ENCODE measurements at places on chromosomes 3 and 15. TPM values are rescaled to one million over a fixed set of nuclear protein-coding genes. Genes with fewer than 3 reads are reported as not detected.
A peak's percentile ranks its signal among the peaks of the same experiment; 100 is the strongest.

GRCh38 chr3:143697975-143698374 is 150.3 kb downstream of the SLC9A9 start:
- DNase-seq: no peak
- H3K27me3 ChIP-seq: no peaks in the 10 kb centered on the region
- no peaks in the 10 kb centered on the region for H3K4me1 ChIP-seq
- H3K4me3 ChIP-seq: no peak overlapping the region
- H3K27ac ChIP-seq: no peak overlapping the region

Gene CFAP100
- not detected for polyA plus RNA-seq

GRCh38 chr3:175983379-175983778 is 1124.2 kb downstream of the NAALADL2 start:
- H3K27ac ChIP-seq: no peak overlapping the region
- no peak for DNase-seq
- H3K4me3 ChIP-seq: no peak overlapping the region
- no peaks in the 10 kb centered on the region for H3K36me3 ChIP-seq

GRCh38 chr15:41974041-41974440 is 1.7 kb upstream of the EHD4 start:
- H3K4me1 ChIP-seq: peaks cover 31% of the 10 kb centered on the region
- no peaks in the 10 kb centered on the region for H3K36me3 ChIP-seq
- no peak overlapping the region for H3K4me3 ChIP-seq
- peaks cover 7% of the 10 kb centered on the region for H3K27me3 ChIP-seq

DNA sequence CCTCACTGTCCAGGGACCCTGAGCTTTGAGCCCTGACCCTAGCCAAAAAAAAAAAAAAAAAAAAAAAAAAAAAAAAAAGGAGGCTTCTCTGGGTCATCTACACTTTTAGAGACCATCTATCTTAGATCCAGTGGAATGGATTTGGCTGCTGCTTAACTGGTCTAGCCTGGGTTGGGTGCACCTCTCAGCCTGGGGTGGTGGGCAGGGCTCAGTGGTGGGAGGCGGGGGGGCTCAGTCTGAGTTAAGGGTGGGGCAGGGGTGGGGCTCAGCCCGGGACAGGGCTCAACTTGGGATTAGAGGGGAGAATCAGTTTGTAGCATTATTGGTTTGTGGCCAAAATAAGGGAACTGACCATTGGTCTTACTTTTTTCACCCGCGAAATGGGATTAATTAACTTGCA is 139.2 kb downstream of the TPRA1 start:
- H3K4me3 ChIP-seq: no peak overlapping the region
- DNase-seq: no peak
- H3K27me3 ChIP-seq: peaks cover 9% of the 10 kb centered on the region
- H3K27ac ChIP-seq: no peak overlapping the region

- no peaks in the 10 kb centered on the region for H3K4me1 ChIP-seq
- DNase-seq: no peak
- no peaks in the 10 kb centered on the region for H3K36me3 ChIP-seq
- H3K4me3 ChIP-seq: no peak overlapping the region
- peaks cover 5% of the 10 kb centered on the region for H3K27me3 ChIP-seq
Measured at GRCh38 chr3:111414531-111414930, 127.5 kb upstream of the CD96 start.

Gene PAK6
- polyA plus RNA-seq: not detected

GRCh38 chr15:70152070-70152480 is 54.4 kb upstream of the TLE3 start:
- H3K4me3 ChIP-seq: no peak overlapping the region
- H3K36me3 ChIP-seq: no peaks in the 10 kb centered on the region
- no peak overlapping the region for H3K27ac ChIP-seq
- DNase-seq: no peak

GRCh38 chr15:38553071-38553470 is 11.5 kb downstream of the RASGRP1 start:
- peak overlapping the region; percentile 92 for H3K4me3 ChIP-seq
- H3K4me1 ChIP-seq: peaks cover 92% of the 10 kb centered on the region
- DNase-seq: no peak
- no peaks in the 10 kb centered on the region for H3K27me3 ChIP-seq
- H3K27ac ChIP-seq: peak overlapping the region; percentile 92

- H3K36me3 ChIP-seq: no peaks in the 10 kb centered on the region
- no peak overlapping the region for H3K27ac ChIP-seq
- H3K27me3 ChIP-seq: no peaks in the 10 kb centered on the region
- no peak overlapping the region for H3K4me3 ChIP-seq
Measured at GRCh38 chr15:63015618-63016017, 26.9 kb upstream of the TPM1 start.

DNA sequence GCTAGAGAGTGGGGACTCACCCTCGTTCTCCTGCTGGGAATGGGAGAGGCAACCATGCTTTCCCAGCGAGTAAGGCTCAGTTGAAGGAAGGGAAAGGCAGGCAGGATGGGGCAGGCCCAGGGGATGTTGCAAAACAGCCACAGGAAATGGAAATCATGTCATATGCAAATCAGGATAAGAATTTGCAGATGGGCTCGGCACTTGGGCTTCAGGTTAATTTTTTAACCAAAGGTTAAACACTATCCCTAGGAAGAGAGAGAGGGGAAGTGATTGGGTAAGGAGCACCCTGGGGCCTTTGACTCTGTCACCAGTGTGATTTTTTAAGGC is 14.6 kb upstream of the PLA2G4E start:
- no peak overlapping the region for H3K27ac ChIP-seq
- H3K4me1 ChIP-seq: peaks cover 9% of the 10 kb centered on the region
- no peaks in the 10 kb centered on the region for H3K36me3 ChIP-seq
- no peaks in the 10 kb centered on the region for H3K27me3 ChIP-seq

DNA sequence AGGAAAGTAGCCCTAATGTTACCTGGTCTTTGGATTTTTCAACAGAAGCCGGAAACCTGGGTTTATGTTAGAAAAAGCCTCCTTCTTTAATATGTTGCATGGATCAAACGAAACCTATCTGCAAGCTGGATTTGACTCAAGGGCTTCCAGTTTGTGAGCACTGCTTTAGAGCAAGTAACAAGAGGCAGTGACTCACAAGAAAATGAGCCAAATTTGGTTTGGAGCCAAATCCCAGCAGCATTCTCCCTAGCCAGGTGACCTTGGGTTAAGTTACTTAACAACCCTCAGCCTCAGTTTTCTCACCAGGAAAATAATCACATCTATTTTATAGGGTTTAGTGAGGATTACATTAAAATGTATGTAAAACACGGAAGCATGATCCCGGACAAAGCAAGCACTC is 215.2 kb upstream of the PRICKLE2 start:
- no peaks in the 10 kb centered on the region for H3K36me3 ChIP-seq
- no peak overlapping the region for H3K27ac ChIP-seq
- H3K27me3 ChIP-seq: peaks cover 4% of the 10 kb centered on the region
- no peaks in the 10 kb centered on the region for H3K4me1 ChIP-seq
- H3K4me3 ChIP-seq: no peak overlapping the region
- no peak for DNase-seq

DNA sequence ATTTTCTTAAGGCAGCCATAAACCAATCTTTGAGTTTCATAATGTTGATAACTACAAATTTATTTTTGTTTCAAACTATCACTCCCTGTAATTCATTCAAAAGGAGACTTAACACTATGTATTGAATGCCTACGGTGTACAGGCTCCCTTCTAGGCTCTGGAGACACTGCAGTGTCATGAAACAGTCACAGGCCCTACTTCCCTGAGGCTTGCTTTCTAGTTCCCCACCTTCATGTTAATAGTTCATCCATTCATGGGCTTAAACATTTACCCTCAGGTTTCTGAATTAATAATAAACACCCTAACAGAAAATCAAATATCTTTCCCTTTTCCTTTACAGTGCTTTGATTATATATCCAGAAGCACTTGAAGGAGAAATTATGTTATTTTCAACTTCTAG is 168.7 kb downstream of the CHL1 start:
- DNase-seq: no peak
- H3K27me3 ChIP-seq: no peaks in the 10 kb centered on the region
- no peaks in the 10 kb centered on the region for H3K36me3 ChIP-seq
- no peak overlapping the region for H3K27ac ChIP-seq

Gene C2CD4A
- 0.28 TPM for polyA plus RNA-seq

Gene TGFBR2
- 78.6 TPM for polyA plus RNA-seq

DNA sequence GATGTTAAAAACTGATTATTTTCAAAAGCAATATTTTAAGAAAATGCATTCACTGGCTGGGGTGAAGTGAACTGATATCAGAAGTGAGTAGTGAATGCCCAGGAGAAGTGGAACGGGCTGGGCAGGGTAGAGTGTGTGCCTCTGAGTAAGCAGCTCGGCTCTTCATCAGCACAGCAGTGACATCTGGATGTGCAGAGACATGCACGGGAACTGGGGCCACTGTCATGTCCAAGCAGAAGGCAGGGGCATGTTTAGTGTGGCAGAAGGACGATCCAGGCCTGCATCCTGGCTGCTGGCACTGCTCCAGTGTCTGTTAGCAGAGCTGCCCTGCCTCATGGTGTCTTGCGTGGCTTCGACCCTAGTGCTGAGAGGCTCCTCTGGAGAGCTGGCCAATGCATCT is 305.6 kb upstream of the LRRFIP2 start:
- no peak for DNase-seq
- H3K27me3 ChIP-seq: peaks cover 6% of the 10 kb centered on the region
- no peak overlapping the region for H3K4me3 ChIP-seq
- no peaks in the 10 kb centered on the region for H3K4me1 ChIP-seq

- no peaks in the 10 kb centered on the region for H3K27me3 ChIP-seq
- H3K4me1 ChIP-seq: no peaks in the 10 kb centered on the region
- no peaks in the 10 kb centered on the region for H3K36me3 ChIP-seq
- no peak overlapping the region for H3K27ac ChIP-seq
Measured at GRCh38 chr3:100941041-100941440, 52.2 kb downstream of the ABI3BP start.

- DNase-seq: peak; percentile 70
- H3K27me3 ChIP-seq: no peaks in the 10 kb centered on the region
- H3K36me3 ChIP-seq: no peaks in the 10 kb centered on the region
- peak overlapping the region; percentile 37 for H3K4me3 ChIP-seq
Measured at GRCh38 chr15:84570164-84570735, 30.6 kb upstream of the ZSCAN2 start.

DNA sequence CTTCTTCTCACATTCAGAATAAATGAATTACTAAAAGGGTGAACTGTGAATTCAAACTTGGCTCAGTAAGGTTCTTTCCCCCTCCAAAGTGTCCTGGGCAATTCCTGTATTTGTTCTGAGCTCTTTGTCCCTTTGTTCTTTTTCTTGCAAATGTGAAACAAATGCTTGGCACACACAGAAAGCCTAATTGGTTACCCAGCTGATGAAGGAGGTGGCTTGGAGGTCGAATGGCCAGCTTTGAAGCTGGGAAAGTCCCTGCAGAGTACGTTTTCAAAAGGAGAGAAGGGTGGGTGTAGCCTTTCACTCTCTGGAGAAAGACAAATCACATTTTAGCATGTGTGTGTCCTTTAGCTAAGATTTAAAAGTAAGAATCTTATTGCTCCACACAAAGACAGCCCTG is 154.4 kb downstream of the PEX5L start:
- H3K27me3 ChIP-seq: peaks cover 1% of the 10 kb centered on the region
- no peaks in the 10 kb centered on the region for H3K36me3 ChIP-seq

- no peak for DNase-seq
- H3K27ac ChIP-seq: no peak overlapping the region
- no peaks in the 10 kb centered on the region for H3K27me3 ChIP-seq
- no peaks in the 10 kb centered on the region for H3K36me3 ChIP-seq
Measured at GRCh38 chr3:140292170-140292569, 357.2 kb downstream of the CLSTN2 start.

DNA sequence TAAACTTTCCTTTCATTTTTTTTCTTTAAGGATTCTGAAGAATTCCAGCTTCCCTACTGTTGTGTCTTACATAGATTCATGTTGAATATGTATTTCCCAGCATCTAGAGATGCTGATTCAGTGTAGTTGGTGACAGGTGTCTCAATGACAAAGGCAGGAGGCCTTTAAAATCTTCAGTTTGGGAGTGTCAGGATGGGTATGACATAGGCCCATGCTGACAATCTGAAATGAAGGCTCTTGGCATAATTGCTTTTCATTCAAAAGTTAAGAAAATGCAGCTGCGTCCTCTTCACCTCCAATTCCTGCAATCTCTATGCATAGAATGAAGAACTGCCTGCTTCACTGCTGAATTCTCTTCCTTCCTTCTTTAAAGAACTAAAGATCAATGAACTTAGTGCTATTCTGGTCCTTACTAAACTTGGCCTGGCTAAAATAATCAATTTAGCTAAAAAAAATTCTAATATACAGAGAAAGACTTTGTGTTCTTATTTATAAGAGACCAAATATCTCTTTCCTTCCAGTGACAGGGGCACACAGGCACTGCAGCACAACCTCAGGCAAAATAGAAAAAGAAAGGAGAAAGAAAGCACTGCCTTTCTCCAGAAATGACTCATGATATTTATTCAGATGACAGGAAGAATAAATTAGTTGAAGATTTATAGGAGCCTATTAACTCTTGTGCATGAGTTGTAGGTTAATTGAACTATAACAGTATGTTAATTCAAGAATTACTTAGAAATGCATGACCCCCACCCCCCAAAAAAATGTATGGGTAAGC is 152.6 kb upstream of the GBE1 start:
- DNase-seq: no peak
- H3K27ac ChIP-seq: no peak overlapping the region
- H3K4me3 ChIP-seq: no peak overlapping the region
- H3K36me3 ChIP-seq: no peaks in the 10 kb centered on the region
- no peaks in the 10 kb centered on the region for H3K27me3 ChIP-seq

GRCh38 chr15:68578980-68579935 is at the start of gene CORO2B:
CORO2B (plus strand) TSS chr15:68578993; CDS start chr15:68579263, 270 bp downstream.
- no peak for DNase-seq
- H3K27ac ChIP-seq: no peak within 1 kb of the TSS
- H3K4me1 ChIP-seq: peaks cover 15% of the 10 kb centered on the region
- H3K36me3 ChIP-seq: no peaks in the 10 kb centered on the region
- no peak within 1 kb of the TSS for H3K4me3 ChIP-seq

Gene SCAMP5
- polyA plus RNA-seq: not detected

DNA sequence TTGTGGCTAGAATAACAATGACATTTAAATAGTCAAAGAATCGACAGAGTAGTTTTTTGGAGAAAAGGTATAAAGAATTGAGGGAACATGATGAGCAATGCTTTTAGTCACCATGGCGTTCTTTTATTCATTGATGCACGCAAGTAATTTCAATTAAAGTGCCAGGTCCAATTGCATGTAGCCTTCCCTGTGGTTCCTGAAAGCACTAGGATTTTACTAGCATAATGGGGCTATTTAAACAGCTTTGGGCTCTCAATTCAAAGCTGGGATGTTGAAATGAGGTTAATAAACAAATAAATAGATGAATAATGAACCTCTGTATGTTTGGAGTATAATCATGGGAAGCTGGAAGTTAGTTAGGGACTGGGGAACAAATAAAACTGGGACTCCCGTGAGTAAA is 121.2 kb upstream of the GAP43 start:
- no peak overlapping the region for H3K27ac ChIP-seq
- no peaks in the 10 kb centered on the region for H3K36me3 ChIP-seq
- DNase-seq: no peak
- H3K27me3 ChIP-seq: no peaks in the 10 kb centered on the region
- H3K4me1 ChIP-seq: no peaks in the 10 kb centered on the region

Gene NOX5
- not detected for polyA plus RNA-seq
